ENCODE measurements at places on chromosomes 6 and 20. TPM values are rescaled to one million over a fixed set of nuclear protein-coding genes. Genes with fewer than 3 reads are reported as not detected.

BANF2 gene
- not detected for total RNA-seq

CCDC28A gene
- total RNA-seq: 28.9 TPM

MYCT1 gene
- total RNA-seq: 25.8 TPM

ZC2HC1B gene
- 0.35 TPM for total RNA-seq

SULF2 gene
- 558 TPM for total RNA-seq

SLC2A10 gene
- total RNA-seq: 15.9 TPM

GHRH gene
- total RNA-seq: not detected

ZNF318 gene
- total RNA-seq: 3.8 TPM

PSORS1C1 gene
- total RNA-seq: 0.83 TPM

MLIP gene
- not detected for total RNA-seq

TFAP2D gene
- not detected for total RNA-seq

PTPRT gene
- 2.1 TPM for total RNA-seq

IRF4 gene
- 0.55 TPM for total RNA-seq

DSP gene
- 28.3 TPM for total RNA-seq

GNRH2 gene
- total RNA-seq: not detected
